Stomach (tissue), 19 donors: ENCODE measurements at places on chromosomes 5 and 9. TPM values are rescaled to one million over a fixed set of nuclear protein-coding genes. Genes with fewer than 3 reads are reported as not detected.

The GNA14 gene
- 0.81 TPM for polyA plus RNA-seq

The QRFP gene
- polyA plus RNA-seq: not detected

The AK1 gene
- polyA plus RNA-seq: 89.7 TPM

The CCL27 gene
- polyA plus RNA-seq: 0.58 TPM

The LRRTM2 gene
- not detected for polyA plus RNA-seq

- DNase-seq: peak; percentile 51
- H3K4me1 ChIP-seq: peaks cover 19% of the 10 kb centered on the region
- H3K27ac ChIP-seq: peak within 1 kb of the TSS; percentile 58
Measured at GRCh38 chr5:139394654-139395566, at the start of gene PROB1. TSS of gene PROB1 (minus strand) at chr5:139395104. CDS start at chr5:139395081, 23 bp downstream.

GRCh38 chr5:417301-418161 is 25.4 kb upstream of the EXOC3 start:
- no peak overlapping the region for H3K4me3 ChIP-seq
- H3K27me3 ChIP-seq: no peaks in the 10 kb centered on the region
- H3K4me1 ChIP-seq: no peaks in the 10 kb centered on the region
- no peak for DNase-seq

- H3K36me3 ChIP-seq: no peaks in the 10 kb centered on the region
- H3K27ac ChIP-seq: peak overlapping the region; percentile 17
- H3K4me3 ChIP-seq: no peak overlapping the region
- H3K4me1 ChIP-seq: peaks cover 47% of the 10 kb centered on the region
- peak; percentile 80 for DNase-seq
Measured at GRCh38 chr9:136345281-136346156, 18.0 kb downstream of the DNLZ start.

- no peak overlapping the region for H3K4me3 ChIP-seq
- no peaks in the 10 kb centered on the region for H3K36me3 ChIP-seq
- no peak for DNase-seq
- no peaks in the 10 kb centered on the region for H3K4me1 ChIP-seq
- no peaks in the 10 kb centered on the region for H3K27me3 ChIP-seq
Measured at GRCh38 chr5:162683284-162683683, 615.7 kb downstream of the GABRG2 start.

GRCh38 chr5:80140496-80140895 is 105.3 kb downstream of the THBS4 start:
- H3K36me3 ChIP-seq: peaks cover 43% of the 10 kb centered on the region
- no peaks in the 10 kb centered on the region for H3K27me3 ChIP-seq
- no peak for DNase-seq

DNA sequence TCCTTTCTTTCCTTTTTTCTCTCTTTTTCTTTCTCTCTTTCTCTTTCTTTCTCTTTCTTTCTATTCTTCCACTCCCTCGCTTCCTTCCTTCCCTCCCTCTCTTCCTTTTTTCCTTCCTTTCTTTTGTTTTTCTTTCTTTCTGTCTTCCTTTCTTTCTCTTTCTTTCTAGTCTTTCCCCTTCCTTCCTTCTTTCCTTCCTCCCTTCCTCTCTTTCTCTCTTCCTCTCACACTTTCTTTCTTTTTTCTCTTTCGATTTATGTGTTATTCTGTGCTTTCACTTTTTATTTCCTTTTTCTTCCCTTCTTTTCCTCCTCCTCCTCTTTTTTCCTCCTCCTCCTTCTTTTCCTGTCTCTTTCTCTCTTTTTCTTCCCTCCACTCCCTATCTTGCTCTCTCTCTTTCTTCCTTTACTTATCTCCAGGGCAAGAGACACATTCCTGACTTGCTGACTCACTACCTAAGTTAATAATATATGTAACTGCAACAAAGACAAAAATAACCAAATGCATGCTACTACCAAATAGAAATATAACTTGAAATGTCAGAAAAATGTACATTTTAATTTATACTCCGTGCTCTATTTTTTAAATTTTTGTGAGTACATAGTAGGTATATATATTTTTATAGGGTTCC is 445.5 kb downstream of the GABRG2 start:
- DNase-seq: no peak
- no peaks in the 10 kb centered on the region for H3K36me3 ChIP-seq
- H3K4me1 ChIP-seq: no peaks in the 10 kb centered on the region
- H3K27ac ChIP-seq: no peak overlapping the region

GRCh38 chr9:123997665-123998277 is 13.8 kb upstream of the LHX2 start:
- H3K4me1 ChIP-seq: peaks cover 21% of the 10 kb centered on the region
- H3K27ac ChIP-seq: no peak overlapping the region
- peaks cover 82% of the 10 kb centered on the region for H3K27me3 ChIP-seq
- H3K36me3 ChIP-seq: no peaks in the 10 kb centered on the region

DNA sequence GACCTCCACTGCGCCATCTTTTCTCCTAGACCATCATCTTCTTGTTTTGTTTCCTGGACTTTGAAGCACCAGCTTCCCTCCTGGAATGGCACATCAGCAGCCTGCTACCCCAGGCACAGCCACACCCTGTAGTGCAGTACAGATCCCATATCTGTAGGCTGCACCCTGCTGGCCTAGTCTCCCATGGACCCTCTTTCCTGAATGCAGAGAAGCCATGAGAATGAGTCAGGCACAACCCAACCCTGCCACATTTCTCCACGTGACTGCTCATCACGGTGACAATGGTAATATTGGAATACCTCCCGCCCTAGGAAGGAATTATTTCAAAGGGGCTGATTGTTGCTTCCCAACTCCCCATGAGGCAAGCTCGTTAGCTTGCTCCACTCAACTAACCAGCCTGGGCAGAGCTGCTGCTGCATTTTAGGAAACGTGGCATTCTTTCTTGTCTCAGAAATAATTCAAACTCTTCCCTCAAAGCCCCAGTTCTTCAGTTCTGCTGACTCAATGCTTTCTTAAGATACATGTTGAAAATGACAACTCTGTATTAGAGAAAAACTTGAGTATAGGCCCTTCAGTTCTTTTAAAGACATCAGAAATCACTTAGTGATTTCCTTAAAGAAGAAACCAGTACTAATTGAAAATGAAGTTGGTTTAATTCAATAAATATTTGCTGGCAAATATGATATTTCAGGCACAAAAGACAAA is 328.1 kb downstream of the MLLT3 start:
- no peak for DNase-seq
- no peak overlapping the region for H3K4me3 ChIP-seq
- H3K27me3 ChIP-seq: no peaks in the 10 kb centered on the region
- H3K4me1 ChIP-seq: peaks cover 7% of the 10 kb centered on the region
- H3K27ac ChIP-seq: no peak overlapping the region

DNA sequence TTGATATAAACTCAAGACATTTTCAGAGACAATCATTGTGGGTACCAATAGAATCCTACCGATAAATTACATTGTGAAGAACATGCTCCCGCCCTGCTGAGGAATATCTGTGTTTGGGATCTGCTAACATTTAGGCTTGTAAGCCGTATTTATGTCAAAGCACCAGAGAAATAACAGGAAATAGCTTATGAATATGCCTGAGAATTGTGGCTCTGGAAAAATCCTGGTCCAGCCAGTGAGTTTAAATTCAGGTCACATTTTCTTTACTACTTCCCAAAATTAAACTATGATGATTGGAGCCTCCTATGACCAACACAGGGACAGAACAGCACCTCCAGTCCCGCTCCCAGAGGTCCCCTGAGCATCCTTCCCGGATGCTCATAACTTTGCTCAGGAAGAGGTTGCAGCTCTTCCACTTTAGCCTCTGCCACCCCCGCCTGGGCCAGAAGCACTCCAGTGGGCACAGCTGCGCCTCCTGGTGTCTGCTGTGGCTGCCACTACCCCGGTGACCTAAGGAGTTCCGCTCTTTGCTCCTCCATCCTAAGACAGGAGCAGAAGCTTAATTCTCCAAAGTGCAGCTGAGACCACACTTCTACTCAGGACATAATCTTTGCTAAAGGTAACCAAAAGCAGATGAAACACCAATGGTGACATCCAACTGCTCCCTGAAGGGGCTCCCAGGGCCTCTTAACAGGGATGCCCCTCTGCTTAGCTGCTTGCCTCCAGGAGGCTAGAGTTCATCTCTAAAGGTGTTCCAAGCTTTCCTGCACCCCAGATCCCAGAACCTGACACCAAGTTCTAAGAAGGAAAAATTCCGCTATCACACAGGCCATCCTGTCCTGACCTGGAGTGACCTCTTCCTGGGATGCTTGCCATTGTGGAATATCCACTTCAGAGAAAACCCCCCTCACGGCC is 58.8 kb downstream of the SLC1A1 start:
- DNase-seq: peak; percentile 29
- no peak overlapping the region for H3K4me3 ChIP-seq
- peaks cover 22% of the 10 kb centered on the region for H3K4me1 ChIP-seq
- peak overlapping the region; percentile 8 for H3K27ac ChIP-seq

DNA sequence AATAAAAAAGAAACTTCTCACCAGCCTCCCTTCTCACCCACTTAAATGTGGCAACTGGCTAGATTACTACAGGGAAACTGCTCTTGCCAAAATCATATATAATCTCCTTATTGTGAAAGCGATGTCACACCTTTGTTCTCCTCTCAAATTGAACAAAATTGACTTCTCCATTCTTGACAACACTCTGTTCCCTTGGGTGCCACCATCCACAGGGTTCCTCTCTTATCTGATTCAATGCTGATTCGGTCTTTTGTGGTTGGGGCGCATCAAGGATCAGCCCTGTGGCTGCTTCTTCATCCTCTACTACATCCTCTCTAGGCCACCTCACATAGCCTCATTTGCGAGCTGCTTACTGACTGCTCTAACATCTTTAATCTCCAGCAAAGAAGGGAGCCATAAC is 86.1 kb downstream of the EDIL3 start:
- no peaks in the 10 kb centered on the region for H3K36me3 ChIP-seq
- H3K4me3 ChIP-seq: no peak overlapping the region
- H3K27me3 ChIP-seq: no peaks in the 10 kb centered on the region
- no peak for DNase-seq
- H3K4me1 ChIP-seq: no peaks in the 10 kb centered on the region

- H3K4me3 ChIP-seq: no peak overlapping the region
- no peak overlapping the region for H3K27ac ChIP-seq
- no peaks in the 10 kb centered on the region for H3K4me1 ChIP-seq
- no peaks in the 10 kb centered on the region for H3K27me3 ChIP-seq
- no peaks in the 10 kb centered on the region for H3K36me3 ChIP-seq
Measured at GRCh38 chr5:133539818-133540217, 72.5 kb downstream of the FSTL4 start.

GRCh38 chr9:135067096-135067710 is 20.3 kb upstream of the OLFM1 start:
- no peak for DNase-seq
- H3K4me3 ChIP-seq: no peak overlapping the region
- no peaks in the 10 kb centered on the region for H3K4me1 ChIP-seq
- H3K27ac ChIP-seq: no peak overlapping the region
- no peaks in the 10 kb centered on the region for H3K36me3 ChIP-seq

GRCh38 chr5:132760601-132761317 is 13.5 kb downstream of the CCNI2 start:
- H3K4me1 ChIP-seq: no peaks in the 10 kb centered on the region
- H3K27ac ChIP-seq: no peak overlapping the region
- no peaks in the 10 kb centered on the region for H3K27me3 ChIP-seq
- no peak for DNase-seq

- no peaks in the 10 kb centered on the region for H3K27me3 ChIP-seq
- no peaks in the 10 kb centered on the region for H3K36me3 ChIP-seq
- H3K27ac ChIP-seq: peak overlapping the region; percentile 20
- H3K4me3 ChIP-seq: peak overlapping the region; percentile 92
- peaks cover 74% of the 10 kb centered on the region for H3K4me1 ChIP-seq
- no peak for DNase-seq
Measured at GRCh38 chr9:120712539-120713031, 1.7 kb downstream of the MEGF9 start.

- H3K27ac ChIP-seq: no peak overlapping the region
- no peaks in the 10 kb centered on the region for H3K36me3 ChIP-seq
- H3K4me1 ChIP-seq: no peaks in the 10 kb centered on the region
- peak; percentile 15 for DNase-seq
- no peak overlapping the region for H3K4me3 ChIP-seq
- H3K27me3 ChIP-seq: no peaks in the 10 kb centered on the region
Measured at GRCh38 chr5:30392897-30393296, 800.6 kb upstream of the CDH6 start.

DNA sequence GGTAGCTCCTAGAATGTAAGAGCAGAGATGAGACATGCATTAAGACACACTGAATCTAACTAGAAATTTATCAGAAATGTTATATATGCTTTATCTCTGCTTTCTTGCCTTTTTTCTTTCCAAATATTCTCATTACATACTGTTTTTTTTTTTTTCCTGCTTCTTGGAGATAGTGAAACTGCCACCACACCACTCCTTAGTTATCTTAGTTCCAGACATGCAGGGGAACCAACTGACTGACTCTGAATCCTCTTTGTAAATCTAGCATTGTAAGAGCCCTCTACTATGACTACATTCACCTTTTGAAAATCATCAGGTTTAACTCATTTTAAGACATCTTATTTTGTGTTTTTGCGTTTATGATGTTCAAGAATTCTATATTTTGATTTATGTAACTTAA is 181.3 kb upstream of the ST8SIA4 start:
- no peak overlapping the region for H3K4me3 ChIP-seq
- H3K4me1 ChIP-seq: no peaks in the 10 kb centered on the region
- no peaks in the 10 kb centered on the region for H3K27me3 ChIP-seq
- H3K27ac ChIP-seq: no peak overlapping the region
